ENCODE measurements at places on chromosomes 5 and 9.

GRCh38 chr5:32851559-32852173 lies 140.5 kb downstream of the NPR3 start:
- H3K36me3 ChIP-seq = no peaks in the 10 kb centered on the region
- peak overlapping the region; percentile 63 for H3K27ac ChIP-seq
- no peaks in the 10 kb centered on the region for H3K27me3 ChIP-seq
- peaks cover 7% of the 10 kb centered on the region for H3K4me1 ChIP-seq
- H3K4me3 ChIP-seq = no peak overlapping the region
- DNase-seq = no peak

- no peak for DNase-seq
- H3K36me3 ChIP-seq = no peaks in the 10 kb centered on the region
- H3K27ac ChIP-seq = no peak overlapping the region
- H3K27me3 ChIP-seq = no peaks in the 10 kb centered on the region
- no peaks in the 10 kb centered on the region for H3K4me1 ChIP-seq
These were observed 7.0 kb upstream of the MOCS2 start for GRCh38 chr5:53116597-53116996.

GRCh38 chr5:52799358-52799982 lies 11.8 kb downstream of the ITGA1 start:
- no peaks in the 10 kb centered on the region for H3K27me3 ChIP-seq
- peak overlapping the region; percentile 98 for H3K27ac ChIP-seq
- peaks cover 19% of the 10 kb centered on the region for H3K4me1 ChIP-seq
- H3K4me3 ChIP-seq = peak overlapping the region; percentile 96

DNA sequence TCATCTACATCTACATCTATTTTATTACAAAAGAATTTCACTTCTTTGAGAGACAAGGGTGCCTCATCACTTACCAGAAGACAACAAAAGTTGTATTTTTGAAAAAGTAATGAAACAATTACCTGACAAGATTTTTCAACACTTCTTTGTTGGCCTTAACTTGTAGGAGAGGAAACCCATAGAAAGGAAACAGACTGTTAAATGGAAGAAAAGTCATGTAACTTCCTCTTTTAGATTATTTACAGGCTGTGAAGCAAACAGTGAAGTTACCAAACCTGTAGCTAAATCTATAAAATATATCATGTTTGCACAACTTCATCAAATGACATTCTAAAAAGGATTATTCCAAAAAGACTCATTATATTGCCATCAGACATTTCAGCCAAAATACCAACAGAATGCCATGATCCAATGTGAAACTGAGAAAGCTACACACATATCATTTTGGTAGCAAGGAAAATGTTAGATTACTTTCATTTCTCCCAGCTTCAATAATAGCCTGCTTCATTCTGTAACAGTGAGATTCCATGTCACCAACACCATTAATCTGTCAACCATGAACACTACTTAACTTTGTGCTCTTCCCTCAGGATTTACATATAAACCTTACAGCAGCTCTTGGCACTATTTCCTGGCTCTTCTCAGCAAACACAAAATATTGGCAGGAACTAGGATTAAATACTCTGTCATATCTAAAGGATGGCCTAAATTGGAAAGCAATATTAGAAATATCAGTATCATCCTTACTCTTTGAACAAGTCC lies 122.5 kb downstream of the MCTP1 start:
- DNase-seq = no peak
- H3K36me3 ChIP-seq = no peaks in the 10 kb centered on the region
- H3K27ac ChIP-seq = no peak overlapping the region
- no peaks in the 10 kb centered on the region for H3K27me3 ChIP-seq
- H3K4me3 ChIP-seq = no peak overlapping the region
- no peaks in the 10 kb centered on the region for H3K4me1 ChIP-seq

DNA sequence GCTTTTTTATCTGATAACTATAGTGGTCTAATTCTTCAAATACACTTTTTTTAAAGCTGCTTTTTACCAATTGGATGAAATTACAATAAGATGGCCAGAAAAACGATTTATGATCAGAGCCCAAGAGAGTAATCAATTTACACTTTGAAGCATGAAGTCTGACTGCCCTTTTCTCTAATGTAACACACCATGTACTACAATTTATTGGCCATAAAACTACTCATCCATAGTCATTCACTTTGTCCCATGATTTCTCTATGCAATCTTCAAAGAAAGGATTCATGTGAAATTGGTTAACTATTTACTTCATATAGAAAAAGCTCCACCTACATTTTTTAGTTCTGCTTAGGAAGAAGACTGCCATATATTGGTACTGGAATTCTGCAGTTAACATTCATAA lies 73.6 kb upstream of the CAST start:
- no peaks in the 10 kb centered on the region for H3K36me3 ChIP-seq
- DNase-seq = no peak
- H3K27ac ChIP-seq = no peak overlapping the region
- no peaks in the 10 kb centered on the region for H3K4me1 ChIP-seq
- H3K27me3 ChIP-seq = no peaks in the 10 kb centered on the region

Measured in kidney (tissue), 22 donors.